ENCODE measurements at places on chromosomes 7 and 10. TPM values are rescaled to one million over a fixed set of nuclear protein-coding genes. Genes with fewer than 3 reads are reported as not detected.

The MYL10 gene
- total RNA-seq = not detected

The ASZ1 gene
- total RNA-seq = not detected

The SPDYE11 gene
- not detected for total RNA-seq

The MOGAT3 gene
- not detected for total RNA-seq

The CRYGN gene
- total RNA-seq = not detected

The FANK1 gene
- 1.2 TPM for total RNA-seq

The NPSR1 gene
- not detected for total RNA-seq

The PRXL2A gene
- total RNA-seq = 196 TPM

The RHOBTB1 gene
- 30.3 TPM for total RNA-seq

The CALU gene
- 486 TPM for total RNA-seq

The TMEM106B gene
- 73.4 TPM for total RNA-seq

The NACAD gene
- total RNA-seq = 0.66 TPM

The MYH16 gene
- total RNA-seq = 0.93 TPM

The FAM20C gene
- total RNA-seq = 15.1 TPM

The CYP3A5 gene
- total RNA-seq = not detected

The ELMO1 gene
- 77.8 TPM for total RNA-seq

The C7orf57 gene
- total RNA-seq = not detected

The FRMPD2 gene
- 0.07 TPM for total RNA-seq

The IGFBP1 gene
- total RNA-seq = 0.72 TPM

The GALNT17 gene
- not detected for total RNA-seq

The MORN4 gene
- total RNA-seq = 3.9 TPM

The OSBPL3 gene
- 62.4 TPM for total RNA-seq

The FXYD4 gene
- total RNA-seq = not detected

The ATG9B gene
- under 0.01 TPM for total RNA-seq

Data from thoracic aorta endothelial cell (primary cell).